Cerebellum (tissue), 4 donors: ENCODE measurements at places on chromosomes 5 and 9. TPM values are rescaled to one million over a fixed set of nuclear protein-coding genes. Genes with fewer than 3 reads are reported as not detected.
A peak's percentile ranks its signal among the peaks of the same experiment; 100 is the strongest.

HTR4 gene
- total RNA-seq: 0.54 TPM

IL5 gene
- total RNA-seq: not detected

SPATA31E1 gene
- not detected for total RNA-seq

- DNase-seq: no peak
Observed at GRCh38 chr5:21649969-21650368, 1203.2 kb downstream of the CDH12 start.

GRCh38 chr5:35741126-35741716 is 115.5 kb upstream of the IL7R start:
- DNase-seq: no peak

GRCh38 chr5:138962614-138963370 is 87.7 kb upstream of the LRRTM2 start:
- DNase-seq: no peak

DNA sequence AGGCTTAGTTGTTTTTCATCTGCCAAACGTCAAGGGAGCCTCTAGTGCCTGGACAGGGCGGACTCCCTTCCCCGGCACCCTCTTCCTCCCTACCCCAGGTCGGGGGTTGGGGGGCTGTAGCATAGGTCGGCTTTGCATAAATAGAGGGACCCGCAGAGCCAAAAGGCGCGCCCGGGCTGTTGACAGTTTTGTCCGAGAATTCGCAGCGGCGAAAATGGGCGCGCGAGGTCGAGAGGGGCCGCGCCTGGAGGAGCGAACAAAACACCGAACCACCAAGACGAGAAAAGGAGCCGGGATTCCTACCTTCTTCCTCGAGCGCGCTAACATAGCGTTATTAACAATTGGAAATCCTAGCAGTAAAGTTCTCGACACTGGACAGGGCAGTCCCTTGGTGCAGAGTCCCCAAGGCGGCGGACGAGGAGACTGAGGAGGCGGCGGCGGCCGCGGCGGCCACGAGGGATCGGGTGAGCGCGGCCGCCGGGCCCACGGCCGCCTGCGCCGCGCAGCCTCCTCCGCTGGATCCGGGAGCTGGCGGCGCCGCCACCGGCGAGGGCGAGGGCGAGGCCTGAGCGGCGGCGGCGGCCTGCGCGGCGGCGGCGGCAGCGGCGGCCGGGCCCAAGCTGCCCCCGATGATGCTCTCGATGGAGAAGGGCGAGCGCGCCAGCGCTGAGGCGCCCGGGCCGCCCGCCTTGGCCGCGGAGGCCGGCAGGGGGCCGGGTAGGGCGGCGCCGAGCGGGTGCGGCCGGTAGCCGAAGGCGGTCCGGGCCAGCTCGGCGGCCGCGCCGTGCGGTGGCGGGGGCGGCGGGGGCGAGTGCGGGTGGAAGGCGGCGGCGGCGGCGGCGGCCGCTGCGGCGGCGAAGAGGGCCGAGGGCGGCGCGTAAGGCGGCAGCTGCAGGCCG is 1.7 kb downstream of the FOXD1 start:
- DNase-seq: no peak

GRCh38 chr5:178576591-178577351 is 13.4 kb downstream of the COL23A1 start:
- DNase-seq: no peak

DNA sequence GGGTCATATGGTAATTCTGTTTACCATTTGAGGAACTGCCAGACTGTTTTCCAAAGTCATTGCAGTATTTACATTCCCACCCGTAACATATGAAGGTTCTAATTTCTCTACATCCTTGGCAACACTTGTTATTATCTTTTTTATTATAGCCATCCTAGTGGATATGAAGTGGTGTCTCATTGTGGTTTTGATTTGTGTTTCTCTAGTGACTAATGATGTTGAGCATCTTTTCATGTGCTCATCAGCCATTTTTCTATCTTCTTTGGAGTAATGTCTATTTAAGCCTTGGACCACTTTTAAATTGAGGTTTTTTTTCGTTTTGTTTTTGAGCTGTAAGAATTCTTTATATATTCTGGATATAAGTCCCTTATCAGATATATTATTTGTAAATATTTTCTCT is 132.8 kb upstream of the RUSC2 start:
- DNase-seq: no peak

GRCh38 chr5:148820461-148821395 is 5.7 kb upstream of the ADRB2 start:
- no peak for DNase-seq

DNA sequence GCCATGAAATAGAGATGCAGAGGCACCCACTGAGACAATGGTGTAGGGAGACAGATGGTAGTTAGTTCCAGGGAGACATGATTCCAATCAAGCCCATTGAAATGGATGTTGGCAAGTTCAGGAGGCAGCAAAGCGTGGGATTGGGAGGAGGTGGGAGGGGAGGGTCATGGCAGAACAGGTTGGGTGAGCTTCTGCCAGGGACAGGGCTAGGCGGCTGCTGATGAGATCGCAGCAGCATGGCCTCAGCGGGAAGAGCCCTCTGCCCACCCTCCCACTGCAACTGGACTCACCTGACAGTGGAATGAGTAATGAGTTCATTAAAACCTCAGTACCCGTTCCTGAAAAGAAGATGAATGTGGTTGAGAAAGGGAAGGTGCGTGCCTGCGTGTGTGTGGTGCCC is 418.2 kb downstream of the CDK5RAP2 start:
- DNase-seq: no peak

DNA sequence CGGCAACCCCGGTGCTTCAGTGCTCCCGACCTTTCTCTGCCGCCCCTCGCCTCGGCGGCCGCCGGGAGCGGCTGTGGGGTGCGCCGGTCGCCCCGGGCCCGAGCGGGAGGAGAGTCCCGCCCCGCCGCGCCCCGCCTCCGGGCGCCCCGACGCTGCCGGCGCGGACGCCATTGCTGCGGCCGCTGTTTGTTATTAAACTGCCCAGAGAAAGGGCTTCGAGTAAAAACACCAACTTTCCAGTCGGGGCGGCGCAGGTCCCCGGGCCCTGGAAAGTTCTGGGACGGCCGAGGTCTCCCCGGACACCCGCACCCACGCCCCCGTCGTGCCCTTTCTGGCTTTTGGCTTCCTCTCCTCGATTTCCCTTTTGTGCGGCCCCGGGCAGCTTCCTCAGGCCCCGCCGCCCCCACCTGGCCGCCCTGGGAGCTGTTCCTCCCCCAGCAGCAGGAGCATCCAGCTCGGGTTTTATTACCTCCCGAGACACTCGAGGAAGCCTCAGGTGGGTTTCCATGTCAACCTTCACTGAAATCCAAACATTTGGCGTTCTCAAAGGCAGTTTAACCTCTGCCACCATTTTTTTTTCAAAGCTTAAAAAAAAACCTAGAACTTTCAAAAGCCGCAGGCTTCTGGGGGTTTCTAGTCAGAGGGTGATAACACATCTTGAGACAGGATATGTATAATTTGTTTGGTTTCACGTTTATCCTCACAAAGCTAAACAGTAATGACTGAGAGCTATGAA is 334.4 kb downstream of the CWC27 start:
- peak; percentile 8 for DNase-seq
